ENCODE measurements at places on chromosomes 12 and 14.

DNA sequence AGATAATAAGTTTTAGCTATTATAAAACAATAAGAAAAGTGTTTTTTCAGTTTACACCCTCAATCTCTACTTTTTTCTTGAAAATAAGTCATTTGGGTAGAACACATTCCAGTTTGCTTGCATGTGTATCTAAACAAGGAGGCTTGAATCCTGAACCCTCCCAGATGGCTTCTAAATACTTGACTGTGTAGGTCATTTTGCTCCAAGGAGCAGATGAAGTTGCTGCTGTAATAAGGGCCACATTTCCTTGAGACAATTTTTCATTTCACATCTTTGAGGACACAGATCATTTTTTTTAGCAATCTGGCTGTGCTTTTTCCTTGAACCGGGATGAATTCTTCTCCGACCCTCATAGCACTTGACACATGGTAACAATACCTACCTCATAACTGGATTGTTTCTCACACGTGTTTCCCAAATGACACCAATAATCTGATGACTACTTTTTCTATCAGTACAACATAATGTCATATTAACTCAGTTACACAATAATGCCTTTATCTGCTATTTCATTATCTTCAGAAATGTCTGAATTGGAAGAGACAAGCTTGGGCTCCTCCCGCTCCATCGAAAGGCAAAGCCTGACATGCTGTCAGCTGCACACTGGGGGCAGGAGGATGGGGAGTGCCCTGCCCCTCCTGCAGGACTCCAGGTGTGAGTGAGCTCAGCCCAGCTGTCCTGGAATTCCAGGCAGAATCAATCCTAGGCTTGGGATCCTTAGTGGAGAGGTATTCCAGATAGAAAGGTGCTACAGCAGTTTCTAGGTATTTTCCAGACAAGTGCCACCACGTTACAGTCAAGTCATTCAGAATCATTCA, 30.9 kb downstream of the GPHB5 start:
- no peak for DNase-seq

DNA sequence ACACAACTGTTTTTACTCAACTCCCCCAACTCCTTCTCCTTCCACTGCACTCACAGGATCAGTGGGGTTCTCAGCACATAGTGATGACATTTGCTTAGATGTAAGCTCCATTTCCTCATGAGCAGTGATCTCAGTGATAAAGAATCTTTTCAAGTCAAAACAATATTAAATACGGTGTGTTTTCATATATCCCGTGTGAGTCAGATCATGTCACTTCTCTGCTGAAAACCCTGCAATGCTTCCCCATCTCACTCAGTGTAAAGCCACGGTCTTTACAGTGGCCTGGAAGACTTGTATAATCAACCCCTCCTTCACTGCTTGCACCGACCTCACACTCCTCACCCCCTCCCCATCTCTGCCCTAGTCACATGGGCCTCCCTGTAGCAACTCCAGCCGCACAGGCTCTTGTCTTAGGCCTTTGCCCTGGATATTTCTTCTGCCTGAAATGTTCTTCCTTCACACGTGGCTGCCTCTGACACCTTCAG, 149.7 kb upstream of the ARHGAP5 start:
- no peak for DNase-seq

- DNase-seq, result no peak
Observed at GRCh38 chr12:127489061-127489460, 777.9 kb upstream of the TMEM132C start.

DNA sequence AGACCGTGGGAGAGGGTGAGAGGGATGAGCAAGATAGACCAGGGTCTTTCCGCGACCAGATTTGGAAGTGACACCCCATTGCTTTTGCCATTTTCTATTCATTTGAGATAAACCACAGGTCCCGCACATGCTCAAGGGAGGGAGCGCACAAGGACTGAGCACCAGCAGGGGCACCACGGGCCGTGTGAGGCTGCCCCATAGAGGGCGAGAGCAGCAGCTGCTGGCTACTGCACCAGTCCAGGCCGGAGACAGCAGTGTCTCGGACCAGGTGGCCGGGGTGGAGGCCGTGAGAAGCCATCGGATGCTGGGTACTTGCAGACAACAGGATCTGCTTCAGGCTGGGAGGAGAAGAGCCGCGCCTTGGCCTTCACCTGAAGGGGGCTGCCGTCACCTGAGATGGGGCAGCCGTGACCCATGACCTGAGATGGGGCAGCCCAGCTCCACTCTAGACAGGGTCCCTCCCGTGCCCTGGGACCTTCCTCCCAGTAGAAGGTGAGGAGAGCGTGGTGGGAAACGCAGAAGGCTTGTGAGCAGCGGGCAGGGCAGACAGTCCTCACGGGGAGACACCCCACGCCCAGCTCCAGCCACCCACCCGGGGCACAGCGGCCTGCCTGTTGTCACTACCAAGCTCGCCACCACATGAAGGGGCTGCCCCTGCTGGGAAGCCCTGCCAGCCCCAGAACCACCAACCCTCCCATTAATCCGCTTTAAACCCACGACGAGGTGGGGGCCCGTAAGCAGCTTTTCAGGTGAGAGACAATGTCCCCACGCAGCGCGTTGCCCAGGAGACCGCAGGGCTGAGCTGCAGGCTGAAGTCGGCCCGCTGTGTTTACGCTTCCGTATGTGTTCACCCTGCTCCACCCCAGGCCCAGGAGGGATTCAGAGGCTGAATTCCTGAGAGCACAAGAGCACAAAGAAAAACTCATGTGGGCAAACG, 61.7 kb upstream of the FBRSL1 start:
- no peak for DNase-seq

GRCh38 chr14:55851961-55852360, 266.2 kb upstream of the PELI2 start:
- no peak for DNase-seq

DNA sequence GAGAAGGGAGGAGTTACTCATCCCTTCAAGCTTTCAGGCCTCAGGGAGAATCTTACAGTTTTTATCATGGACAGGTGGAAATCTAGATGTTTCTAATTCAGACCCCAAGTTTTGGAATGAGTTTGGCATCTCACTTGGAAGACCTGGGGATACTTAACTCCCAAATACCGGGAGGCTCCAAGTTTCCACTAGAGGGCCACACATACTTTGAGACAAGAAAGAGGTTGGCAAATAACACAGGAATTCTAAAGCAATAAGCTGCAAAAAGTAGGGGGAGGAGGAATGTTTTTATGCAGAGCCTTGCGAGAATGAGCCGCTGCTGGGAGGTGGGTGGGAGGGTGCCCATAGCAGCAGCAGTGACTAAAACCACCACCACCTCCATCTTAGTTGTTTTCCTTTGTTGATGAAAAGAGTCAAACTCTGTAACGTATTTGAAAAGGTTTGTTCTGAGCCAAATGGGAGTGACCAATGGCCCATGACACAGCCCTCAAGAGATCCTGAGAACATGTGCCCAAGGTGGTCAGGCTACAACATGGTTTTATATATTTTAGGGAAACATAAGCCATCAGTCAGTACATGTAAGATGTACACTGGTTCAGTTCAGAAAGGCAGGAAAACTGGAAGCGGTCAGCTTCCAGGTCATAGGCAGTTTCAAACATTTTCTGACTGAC, 34.2 kb upstream of the RNASE1 start:
- DNase-seq, result no peak

DNA sequence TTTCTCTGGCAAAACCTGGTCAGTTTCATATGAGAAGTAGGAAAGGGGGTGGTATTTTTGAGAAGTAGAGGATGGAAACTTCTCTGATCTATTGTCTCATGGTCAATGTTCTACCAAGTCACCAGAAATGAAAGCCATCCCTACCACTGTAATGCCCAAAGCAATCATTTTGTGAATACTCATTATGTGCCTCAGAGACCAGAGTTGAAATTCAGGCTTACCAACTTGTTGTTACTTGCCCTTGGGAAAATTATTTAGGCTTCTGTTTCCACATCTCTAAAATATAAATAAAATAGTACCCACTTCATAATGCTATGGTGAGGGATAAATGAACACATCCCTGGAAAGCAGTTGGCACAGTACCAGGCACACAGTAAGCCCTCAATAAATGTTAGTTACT, 723.7 kb upstream of the TBX3 start:
- no peak for DNase-seq

DNA sequence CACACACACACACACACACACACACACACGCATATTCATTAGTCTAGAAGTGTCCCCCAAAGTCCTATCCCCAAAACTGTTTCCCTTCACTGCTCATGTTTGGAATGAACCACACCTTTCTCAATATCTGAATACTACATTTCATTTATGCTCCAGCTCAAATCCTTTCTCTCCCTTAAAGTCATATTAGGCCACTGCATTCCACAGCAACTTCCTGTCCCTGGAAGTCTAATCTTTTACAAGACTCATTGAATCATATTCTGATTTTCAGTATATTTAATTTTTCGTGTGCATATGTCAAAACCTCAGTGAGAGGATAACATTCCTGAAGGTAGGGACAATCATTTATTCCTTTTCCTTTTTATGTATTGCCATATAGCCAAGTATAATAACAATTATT, 155.6 kb upstream of the LMNTD1 start:
- no peak for DNase-seq

- no peak for DNase-seq
Observed at GRCh38 chr14:26996246-26996645, 398.4 kb upstream of the NOVA1 start.

- peak; percentile 44 for DNase-seq
Observed at GRCh38 chr14:85533023-85533860, 3.3 kb downstream of the FLRT2 start.

DNA sequence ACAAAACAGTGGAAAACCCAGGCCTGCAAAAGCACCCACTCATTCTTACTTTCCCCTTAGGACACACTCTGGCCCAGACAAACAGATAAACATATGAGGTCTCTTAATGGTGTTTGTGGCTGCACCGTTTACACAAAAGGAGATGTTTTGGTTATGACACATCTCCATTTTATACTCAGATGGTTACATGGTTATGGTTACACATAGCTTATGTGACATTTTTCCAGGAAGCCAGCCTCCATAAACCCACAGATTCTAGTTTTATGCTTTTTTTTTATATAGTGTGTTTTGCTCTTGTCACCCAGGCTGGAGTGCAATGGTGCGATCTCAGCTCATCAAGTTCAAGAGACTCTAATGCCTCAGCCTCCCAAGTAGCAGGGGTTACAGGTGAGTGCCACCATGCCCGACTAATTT, 3.5 kb upstream of the KLRD1 start:
- no peak for DNase-seq

GRCh38 chr14:34300882-34301734, 160.9 kb downstream of the SPTSSA start:
- DNase-seq, result peak; percentile 60

DNA sequence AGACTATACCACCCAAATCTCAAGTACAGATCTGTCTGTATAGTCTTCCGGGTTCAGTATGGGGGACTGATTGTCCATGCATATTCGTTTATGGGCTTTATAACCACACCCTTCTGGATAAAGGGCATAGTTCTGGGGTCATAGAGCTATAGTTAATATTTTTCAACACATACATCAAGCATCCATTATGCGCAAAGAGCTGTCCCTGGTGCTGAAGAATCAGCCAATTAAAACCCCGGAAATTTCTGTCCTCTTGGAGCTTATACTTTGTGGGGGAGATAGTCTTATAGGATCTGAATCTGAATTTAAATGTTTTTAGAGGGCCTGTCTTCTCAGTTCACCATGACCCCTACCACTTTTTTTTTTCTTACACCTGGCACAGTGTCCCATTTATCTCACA, 256.7 kb downstream of the SUDS3 start:
- no peak for DNase-seq

DNA sequence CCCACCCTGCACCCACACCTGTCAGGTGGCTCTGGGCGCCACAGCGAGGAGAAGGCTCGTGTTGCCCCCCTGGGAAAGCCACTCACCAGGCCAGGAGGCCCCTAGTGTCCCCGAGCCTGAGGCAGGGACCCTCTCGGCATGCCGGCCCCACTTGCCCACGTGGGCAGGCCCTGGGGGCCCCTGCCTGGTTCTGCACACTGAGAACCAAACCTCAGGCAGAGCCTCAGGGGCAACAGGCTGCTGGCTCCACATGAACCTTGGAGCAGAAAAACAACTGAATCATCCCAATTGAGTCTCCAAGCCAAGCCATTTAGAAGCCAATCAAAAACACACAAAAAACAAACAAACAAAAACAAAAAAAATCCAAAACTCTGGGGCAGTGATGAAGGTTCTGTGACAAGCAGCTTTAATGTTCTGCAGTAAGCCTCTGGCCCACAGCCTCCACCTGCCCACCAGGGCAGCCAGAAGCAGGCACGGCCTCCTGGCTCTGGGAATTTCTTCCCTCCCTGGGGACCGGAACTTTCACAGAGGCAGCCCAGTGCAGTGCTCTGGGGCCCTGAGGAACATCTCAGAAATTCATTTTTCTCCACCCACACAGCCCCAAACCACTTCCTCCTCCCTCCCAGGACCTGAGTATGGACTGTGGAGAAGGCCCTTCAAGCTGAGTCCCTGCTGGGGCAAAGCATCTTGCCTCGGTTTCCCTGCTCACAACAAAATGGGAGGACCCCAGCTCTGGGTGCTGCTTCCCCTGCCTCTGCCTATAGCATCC, 90.2 kb downstream of the CHGA start:
- DNase-seq, result no peak

GRCh38 chr12:22409377-22410164, 75.1 kb upstream of the ST8SIA1 start:
- DNase-seq, result no peak

DNA sequence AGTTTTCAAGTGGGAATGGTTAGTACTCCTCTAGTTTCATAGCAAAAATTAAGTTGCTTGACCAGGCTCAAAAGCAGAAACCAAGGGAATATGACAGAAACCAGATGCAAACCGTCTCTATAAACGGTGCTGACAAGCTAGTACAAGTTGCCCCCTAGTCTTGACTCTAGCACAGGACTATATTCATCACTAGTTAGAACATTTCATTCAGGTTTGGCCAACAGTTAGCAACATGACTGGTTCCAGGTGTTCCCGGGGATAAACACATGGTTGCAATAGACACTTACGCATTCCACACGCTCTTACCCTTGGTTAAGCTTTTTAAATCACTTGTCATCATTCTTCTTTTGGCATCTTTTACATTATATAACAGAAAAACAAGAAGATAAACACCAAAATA, 103.6 kb downstream of the SCFD1 start:
- no peak for DNase-seq

All from NCI-H2081 (cell line).